ENCODE measurements at places on chromosomes 13 and 19.

DNA sequence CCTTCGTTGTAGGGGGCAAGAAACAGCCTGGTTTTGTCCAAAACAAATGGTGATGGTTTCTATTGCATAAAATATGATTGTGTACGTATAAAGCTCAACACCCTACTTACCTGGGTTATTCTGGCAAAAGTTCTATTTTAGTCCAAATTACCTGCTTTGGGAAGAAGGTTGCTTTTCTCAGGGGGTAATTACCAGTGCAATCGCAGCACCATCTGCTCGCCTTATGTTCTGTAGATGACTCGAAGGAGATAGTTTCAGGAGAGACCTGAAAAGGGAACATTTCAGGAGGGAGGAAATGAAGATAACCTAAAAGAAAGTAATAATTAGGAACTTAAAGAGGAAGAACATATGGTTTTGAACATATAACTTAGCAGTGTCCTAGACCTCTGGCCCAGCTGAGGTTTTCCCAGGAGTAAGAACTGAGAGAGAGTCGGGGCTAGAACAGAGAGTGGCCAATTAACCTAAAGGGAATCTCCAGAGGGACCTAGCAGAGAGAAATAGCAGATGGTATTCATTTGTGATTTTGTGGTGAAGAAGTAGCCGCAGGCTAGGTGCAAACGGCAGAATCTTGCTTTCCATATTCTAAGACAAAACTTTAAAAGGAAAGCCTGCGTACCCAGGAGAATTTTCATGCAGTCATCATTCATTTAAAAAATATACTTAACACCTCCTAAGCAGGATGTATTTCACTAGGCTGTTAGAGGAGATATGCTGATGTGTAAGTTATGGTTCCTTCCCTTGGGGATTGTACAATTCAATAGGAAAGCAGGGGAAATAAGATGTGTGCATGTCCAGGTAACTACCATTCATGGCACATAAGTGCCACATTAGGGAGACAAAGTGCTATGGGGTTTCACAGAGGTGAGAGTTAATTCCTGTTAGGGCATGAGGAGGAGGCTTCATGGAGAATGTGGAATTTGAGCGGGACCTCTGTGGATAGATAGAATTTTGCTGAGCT lies 113.0 kb upstream of the SLC10A2 start:
- no peak for DNase-seq

DNA sequence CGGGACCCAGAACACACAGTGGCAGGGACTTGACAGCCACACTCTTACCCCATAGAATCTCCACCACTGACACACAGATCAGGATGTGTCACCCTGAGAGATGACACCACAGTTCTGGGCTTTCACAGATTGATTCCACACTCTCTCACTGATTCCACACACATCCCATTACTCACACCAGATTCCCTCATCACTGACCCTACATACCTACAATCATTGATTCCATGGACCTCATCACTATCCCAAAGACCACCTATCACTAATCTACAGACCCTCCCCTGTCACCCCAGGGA lies 57.6 kb upstream of the ZNF527 start:
- no peak for DNase-seq

DNA sequence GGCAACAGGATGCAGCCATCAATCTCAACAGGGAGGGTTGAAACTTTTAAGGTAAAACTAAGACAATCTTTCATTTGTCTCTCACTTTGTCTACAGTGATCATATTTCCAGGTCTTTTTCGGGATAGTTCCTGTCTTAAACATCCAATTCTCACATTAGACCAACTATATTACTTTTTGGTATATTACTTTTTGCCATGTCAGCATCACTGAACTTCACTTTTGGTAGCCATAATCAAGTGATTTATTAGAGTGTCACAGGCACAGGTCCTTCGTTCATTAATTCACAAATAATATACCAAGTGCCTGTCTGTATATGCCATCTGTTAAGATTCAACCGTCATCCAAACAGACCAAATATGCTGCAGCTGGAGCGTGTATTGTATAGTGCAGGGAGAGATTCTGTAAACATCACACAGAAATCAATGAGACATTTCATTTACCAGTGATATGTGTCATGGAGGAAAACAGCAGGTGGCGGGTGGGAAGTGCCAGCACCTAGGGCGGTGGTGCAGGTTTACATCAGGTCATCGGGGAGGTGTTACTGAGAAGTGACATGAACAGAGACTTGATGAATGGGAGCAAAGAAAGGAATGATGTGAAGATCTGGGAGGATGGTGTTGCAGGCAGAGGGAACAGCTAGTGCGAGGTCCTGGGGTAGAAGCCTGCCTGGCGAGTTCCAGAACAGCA lies 24.9 kb downstream of the ARHGEF7 start:
- no peak for DNase-seq

DNA sequence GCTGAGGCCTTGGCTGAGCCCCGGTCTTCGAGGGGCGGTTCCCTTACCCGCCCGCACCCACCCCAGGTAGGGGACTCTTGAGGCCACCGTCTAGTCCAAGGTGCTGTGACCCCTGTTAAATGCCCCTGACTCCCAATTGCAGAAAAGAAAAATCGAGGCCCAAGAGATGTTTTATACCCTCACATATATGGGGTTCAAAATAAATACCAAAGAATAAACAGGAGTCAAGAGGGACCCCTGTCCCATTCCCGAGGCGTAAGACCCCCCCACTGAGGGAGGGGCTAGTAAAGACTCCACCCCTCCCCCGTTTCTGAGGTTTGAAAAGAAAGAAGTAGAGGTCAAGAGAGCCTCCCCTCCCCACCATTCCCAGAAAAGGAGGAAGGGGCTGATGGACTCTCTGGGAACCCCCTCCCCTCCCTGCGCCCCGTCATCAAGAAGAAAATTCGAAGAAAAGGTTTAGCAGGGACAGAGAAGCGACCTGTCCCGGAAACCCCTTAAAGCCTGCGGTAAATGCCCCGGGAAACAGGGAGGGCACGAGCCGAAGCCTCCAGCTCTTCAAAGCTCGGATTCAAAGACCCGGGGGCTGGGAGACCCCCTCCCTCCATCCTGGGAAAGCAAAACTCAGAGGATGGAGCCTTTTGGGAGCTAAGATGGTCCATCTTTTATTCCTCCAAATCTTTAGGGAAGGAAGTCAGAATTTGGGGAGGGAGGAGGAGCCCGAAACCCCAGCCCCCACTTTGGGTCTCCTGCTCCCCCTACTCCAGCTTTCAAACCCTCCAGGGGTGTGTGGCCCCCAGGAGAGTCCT lies 755 bp upstream of the RAB3A start:
- peak; percentile 88 for DNase-seq

GRCh38 chr13:64130600-64130999 lies 2715.0 kb upstream of the PCDH20 start:
- no peak for DNase-seq

- DNase-seq = no peak
Measured at GRCh38 chr13:105127732-105128131, 1407.7 kb downstream of the EFNB2 start.

DNA sequence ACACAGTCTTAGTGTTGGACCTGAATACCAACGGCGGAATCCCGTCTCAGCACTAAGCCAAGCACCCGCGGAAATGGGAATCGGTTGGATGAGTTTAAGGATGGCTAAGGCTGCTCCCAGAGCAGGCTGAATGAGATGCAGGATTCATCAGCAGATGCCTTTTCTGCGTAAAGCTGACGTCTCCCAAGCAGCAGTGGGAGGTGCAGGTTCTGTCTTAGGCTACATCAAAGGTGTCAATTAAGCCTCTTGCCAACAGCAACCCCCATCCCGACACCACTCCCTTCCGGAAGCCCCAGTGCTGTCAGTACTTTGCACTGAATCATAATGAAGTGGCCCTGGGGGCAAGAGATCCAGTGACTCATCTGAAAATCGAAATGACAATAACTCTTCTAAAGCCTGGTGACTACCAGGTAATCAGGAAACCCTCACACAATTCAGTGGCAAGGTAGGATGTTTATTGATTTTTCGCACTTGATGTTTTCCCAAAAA lies 275.6 kb downstream of the DCLK1 start:
- no peak for DNase-seq

GRCh38 chr19:16591803-16592556 lies 19.8 kb upstream of the SLC35E1 start:
- DNase-seq = no peak

DNA sequence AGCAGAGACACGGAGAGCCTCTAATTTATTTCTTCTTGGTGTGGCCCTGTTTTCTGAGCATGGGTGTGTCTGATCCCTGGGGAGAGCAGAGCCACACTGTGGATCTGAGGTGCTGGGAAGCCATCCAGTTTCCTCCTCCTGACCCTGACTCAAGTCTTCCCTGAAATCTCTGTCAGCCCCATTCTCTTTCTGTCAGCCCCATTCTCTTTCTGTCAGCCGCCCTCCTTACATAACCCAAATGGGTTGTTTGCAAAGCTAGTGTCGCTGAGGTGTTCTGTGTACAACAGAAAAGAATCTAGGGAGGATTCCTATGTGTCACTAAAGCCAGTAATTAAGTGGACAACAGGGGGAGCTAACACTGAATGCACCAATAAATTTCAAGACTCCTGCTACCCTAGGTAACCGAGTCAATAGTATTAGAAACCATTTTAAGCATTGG lies 50.2 kb downstream of the LRCH1 start:
- no peak for DNase-seq

- no peak for DNase-seq
Measured at GRCh38 chr19:45051929-45052579, 13.2 kb downstream of the CLASRP start.

DNA sequence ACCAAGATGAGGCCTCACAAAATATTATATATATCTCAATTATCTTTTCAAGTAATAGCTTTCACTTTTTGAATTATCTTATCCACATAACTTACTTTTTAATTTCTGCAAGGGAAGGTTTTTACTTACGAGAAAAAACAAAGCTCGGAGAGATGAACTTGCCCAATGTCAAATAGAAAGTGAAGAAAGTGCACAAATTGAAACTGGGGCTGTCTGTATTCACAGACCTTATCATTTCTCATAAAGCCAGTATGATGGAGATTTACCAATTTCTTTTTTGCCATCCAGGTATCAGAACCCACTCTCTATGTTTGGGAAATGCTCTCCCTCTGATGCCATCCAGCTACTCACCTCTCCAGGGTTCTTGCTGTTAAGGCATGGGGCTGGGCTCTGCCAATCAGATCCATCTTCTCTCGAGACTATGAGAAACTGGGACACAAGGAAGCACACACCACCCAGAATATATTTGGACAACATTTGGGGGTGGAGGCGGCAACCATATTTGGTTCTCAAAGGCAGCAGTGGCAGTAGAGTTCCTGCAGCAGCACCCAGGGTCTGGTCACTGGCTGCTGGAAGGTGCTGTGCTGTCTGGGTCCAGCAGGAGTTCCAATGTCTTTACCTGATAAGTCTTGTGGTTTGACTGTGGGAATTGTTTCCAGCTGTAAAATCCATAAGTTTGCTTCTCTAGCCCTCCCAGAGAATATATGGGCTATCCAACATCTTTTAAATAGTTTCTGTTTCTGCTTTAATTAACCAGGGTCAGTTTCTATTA lies 45.8 kb upstream of the SCEL start:
- DNase-seq = no peak

GRCh38 chr19:5081443-5082161 lies 112.7 kb downstream of the KDM4B start:
- no peak for DNase-seq

DNA sequence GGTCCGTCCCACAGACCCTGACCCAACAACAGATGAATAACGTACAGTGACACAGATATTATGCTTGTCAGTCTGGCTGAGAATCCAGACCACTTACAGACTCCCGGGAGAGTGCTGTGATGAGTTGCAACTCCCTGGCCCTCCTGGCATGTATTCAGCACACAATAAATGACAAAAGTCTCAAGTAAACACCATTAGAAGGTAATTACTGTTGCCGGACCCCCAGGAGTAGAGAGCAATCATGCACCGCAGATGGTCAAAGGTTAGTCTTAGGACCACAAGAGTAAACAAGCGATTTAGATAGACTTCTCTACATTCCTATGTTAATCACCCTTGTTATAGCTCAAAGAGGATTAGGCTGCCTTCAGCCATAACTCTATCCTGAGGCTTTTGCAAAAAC lies 726.4 kb upstream of the GPC6 start:
- DNase-seq = no peak

DNA sequence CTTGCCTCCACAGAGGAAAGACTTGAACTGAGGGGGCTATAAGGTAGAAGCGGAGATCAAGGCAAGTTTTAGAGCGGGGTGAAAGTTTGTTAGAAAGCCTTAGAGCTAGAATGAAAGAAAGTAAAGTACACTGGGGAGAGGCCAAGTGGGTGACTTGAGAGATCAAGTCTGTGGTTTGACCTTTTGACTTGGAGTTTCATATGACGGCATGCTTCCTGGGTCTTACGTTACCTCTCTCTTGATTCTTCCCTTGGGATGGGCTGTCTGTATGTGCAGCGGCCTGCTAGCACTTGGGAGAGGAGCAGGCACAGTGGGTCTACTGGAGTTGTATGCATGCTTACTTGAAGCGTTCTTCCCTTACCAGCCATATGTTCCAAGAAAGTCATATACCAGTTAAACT lies 1768.5 kb downstream of the PCDH9 start:
- DNase-seq = no peak

GRCh38 chr19:53824134-53824611 lies at the start of gene NLRP12:
TSS of gene NLRP12 (minus strand) at chr19:53824314. CDS start at chr19:53824174, 140 bp downstream.
- no peak for DNase-seq

DNA sequence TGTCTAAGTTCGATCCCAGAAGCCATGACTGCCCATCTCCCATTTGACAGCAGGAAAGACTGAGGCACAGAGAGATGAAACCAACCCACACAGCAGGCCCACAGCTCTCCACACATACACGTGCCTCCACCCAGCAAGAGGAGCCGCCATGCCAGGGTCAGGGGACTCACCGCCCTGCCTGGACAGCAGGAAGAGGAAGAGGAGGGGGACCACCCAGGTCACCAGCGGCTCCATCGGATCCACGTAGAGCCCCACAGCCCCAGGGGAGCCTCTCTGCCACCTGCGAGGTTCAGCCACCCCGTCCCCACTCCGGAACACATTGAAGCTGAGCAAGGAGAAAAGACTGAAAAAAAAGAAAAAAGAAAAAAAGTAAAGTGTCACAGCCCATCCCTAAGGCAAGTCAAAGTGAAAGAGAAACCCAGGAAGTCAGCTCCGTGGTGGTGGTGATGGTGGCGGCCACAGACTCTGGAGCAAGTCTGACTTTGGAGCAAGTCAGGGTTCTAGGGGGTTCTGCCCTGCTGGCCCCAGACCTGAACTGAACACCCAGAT lies at the start of gene IL12RB1:
Gene IL12RB1, minus strand, starts transcription at position 345 of the 549 bp plus-strand sequence. Its CDS starts 111 bp downstream, at position 234.
- DNase-seq = peak; percentile 93

DNA sequence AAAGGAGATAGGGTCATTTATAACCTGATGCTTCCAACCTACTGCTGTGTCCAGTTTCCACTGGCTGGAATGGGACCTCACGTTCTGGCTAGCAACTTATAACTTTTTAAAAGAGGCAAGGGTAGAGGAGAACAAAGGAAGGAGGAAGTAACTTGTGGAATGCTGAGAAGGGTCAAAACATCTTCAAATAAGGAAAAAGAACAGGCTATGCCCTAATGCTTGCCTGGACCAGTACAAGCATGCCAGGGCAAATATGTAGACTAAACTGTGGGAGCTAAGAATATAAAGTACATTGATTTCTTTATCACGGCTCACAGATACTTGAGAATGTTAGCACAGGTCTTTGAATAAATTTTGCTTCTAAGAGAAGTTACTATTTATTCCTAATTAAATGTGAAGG lies 1.5 kb upstream of the ZNF561 start:
- no peak for DNase-seq

All from activated CD4-positive, alpha-beta T cell treated with anti-CD3 and anti-CD28 coated beads, Interleukin-2, amount 10 ng/mL, durations not matched to agents 24 days and 14 days (primary cell).